Natural killer cell treated with Interleukin-12 subunit alpha and Interleukin-12 subunit beta and Interleukin-15 and Interleukin-18, amount 100 ng/mL, for 72 hours (primary cell): ENCODE measurements at places on chromosomes 6 and 20.

DNA sequence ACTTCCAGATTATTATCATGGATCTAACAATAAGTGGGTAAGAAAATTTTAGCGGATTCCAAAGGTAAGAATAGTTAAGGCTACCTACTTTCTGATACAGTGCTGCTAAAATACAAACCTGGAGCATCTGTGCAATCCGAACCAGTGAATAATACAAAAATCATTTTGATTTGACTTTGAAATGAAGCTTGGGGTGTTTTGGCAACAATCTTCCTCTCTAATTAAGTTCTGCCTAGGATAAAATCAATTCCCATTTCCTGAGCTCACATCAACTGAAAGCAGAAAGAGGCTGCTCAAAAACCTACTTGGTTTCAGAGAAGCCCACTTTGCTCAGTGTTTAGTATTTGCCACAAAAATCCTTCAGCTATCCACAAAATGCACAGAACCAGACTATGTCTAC is 18.7 kb upstream of the SH3BGRL2 start:
- no peak for DNase-seq
- H3K4me1 ChIP-seq, result no peaks in the 10 kb centered on the region
- no peak overlapping the region for H3K27ac ChIP-seq
- no peak overlapping the region for H3K4me3 ChIP-seq

DNA sequence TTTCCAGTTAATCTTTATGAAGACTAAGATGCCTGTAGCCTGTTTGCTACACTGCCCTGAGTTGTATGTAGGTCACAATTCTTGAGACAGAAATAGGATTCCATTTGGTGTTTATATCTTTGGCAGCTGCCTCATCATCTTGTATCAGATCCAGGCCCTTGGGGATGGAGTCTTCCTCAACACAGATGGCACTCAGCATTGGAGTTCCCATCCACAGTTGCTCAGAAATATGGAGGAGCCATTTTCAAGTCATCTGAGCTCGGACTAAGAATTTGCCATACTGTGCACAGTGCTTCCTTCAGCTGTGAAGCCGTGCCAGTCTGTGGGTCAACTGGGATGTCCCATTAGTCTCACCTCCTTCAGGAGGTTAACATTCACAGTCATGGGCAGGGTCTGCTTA is 156.6 kb downstream of the ZDHHC14 start:
- peak overlapping the region; percentile 80 for H3K4me3 ChIP-seq
- peaks cover 55% of the 10 kb centered on the region for H3K4me1 ChIP-seq
- H3K27ac ChIP-seq, result peak overlapping the region; percentile 72

GRCh38 chr20:36611625-36612024 is 6.0 kb downstream of the RAB5IF start:
- DNase-seq, result no peak
- peaks cover 21% of the 10 kb centered on the region for H3K36me3 ChIP-seq
- peaks cover 26% of the 10 kb centered on the region for H3K4me1 ChIP-seq
- no peak overlapping the region for H3K4me3 ChIP-seq
- H3K27me3 ChIP-seq, result no peaks in the 10 kb centered on the region

DNA sequence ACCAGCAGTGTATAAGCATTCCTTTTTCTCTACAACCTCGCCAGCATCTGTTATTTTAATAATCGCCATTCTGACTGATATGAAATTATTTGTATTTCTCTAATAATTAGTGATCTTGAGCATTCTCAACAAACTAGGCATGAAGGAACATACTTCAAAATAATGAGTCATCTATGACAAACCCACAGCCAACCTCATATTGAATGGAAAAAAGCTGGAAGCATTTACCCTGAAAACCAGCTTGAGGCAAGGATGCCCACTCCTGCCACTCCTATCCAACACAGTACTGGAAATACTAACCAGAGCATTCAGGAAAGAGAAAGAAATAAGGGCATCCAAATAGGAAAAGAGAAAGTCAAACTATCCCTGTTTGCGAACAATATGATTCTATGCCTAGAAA is 390.6 kb upstream of the ID4 start:
- DNase-seq, result no peak
- H3K4me3 ChIP-seq, result no peak overlapping the region
- H3K27me3 ChIP-seq, result no peaks in the 10 kb centered on the region

DNA sequence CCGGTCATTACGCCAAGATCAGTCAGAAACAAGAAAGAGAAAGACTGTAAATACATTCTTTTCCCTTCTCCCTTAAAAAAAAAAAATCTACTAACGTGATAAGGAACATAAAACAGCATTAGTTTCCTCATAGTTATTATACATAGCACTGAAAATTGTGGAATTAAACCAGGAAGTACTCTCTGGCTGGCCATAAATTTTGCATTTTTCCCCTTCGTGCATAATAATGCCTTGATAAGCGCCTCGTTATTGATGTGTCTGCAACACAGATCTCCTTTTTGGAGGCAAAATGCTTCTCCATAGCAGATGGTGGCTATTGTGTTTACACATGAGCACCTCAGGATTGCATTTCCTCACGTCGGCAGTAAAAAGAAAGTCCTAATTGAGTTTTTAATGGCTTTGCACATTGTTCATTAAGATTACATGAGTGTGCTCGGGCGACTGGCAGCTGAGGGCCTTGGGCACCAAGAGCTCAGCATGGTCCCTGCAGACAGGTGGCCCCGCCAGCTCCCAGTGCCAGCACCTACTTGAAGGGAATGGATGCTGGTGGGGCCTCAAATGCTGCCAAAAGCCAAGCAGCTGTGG is 394.5 kb downstream of the PTPRT start:
- no peaks in the 10 kb centered on the region for H3K4me1 ChIP-seq
- H3K36me3 ChIP-seq, result no peaks in the 10 kb centered on the region
- no peak for DNase-seq

DNA sequence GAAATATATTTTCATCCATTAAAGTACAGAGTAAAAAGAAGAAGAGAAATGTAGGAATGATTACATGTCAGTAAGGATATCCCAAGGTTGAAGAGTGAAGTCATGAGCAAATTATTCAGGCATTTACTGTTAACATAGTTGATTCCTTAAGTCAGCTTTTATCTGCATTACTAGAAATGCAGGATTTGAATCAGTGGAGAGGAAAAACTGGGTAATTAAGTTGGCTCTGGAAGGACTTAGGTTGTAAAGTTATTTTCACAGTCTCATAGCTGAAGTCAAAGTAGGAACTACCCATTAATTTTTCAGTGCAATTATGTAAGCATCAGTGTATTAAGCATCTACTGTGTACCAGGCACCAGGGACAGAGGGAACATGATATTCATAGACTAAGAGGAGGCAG is 7.8 kb downstream of the NAA20 start:
- peaks cover 7% of the 10 kb centered on the region for H3K36me3 ChIP-seq
- H3K4me3 ChIP-seq, result no peak overlapping the region
- no peak for DNase-seq
- peaks cover 24% of the 10 kb centered on the region for H3K4me1 ChIP-seq
- H3K27me3 ChIP-seq, result no peaks in the 10 kb centered on the region

DNA sequence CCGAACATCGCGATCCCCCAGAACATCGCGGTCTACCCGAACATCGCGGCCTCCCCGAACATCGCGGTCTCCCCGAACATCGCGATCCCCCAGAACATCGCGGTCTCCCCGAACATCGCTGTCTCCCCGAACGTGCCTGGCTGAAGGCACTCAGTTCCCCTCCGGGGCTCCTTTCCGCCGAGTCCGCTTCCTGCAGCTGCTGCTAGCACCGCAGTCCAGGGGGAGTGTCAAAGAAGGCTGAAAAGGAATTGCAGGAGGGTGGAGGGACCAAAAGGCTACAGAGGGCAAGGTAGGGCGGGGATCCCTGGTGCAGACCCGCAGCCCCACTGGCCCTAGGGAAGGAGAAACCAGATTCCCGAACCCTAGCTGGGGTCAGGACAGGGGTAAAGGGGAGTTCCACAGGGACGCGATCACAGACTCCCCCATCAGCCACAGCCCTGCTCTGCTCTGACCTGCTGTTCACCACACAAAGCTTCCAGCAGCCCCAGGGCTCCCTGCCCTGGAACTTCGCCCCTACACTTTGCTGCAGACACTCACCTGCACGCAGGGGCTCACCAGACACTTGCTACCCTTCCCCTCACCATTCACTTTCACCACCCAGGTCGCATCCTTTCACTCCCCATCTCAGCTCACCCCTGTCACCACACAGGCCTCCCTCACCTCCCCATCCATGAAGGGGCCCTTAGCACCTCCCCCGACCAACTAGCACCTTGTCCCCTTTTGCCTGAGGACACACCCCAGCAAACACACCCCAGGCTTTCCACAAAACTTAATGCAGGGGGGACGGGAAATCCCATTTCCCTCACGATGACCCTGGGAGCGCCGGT is 1.7 kb downstream of the ULBP1 start:
- DNase-seq, result no peak
- H3K27ac ChIP-seq, result peak overlapping the region; percentile 65
- H3K4me3 ChIP-seq, result peak overlapping the region; percentile 93
- peaks cover 29% of the 10 kb centered on the region for H3K4me1 ChIP-seq
- peaks cover 65% of the 10 kb centered on the region for H3K27me3 ChIP-seq

GRCh38 chr6:105429676-105430075 is 26.8 kb upstream of the PREP start:
- no peak overlapping the region for H3K27ac ChIP-seq
- H3K36me3 ChIP-seq, result no peaks in the 10 kb centered on the region
- DNase-seq, result no peak
- H3K27me3 ChIP-seq, result no peaks in the 10 kb centered on the region
- no peaks in the 10 kb centered on the region for H3K4me1 ChIP-seq
- no peak overlapping the region for H3K4me3 ChIP-seq

DNA sequence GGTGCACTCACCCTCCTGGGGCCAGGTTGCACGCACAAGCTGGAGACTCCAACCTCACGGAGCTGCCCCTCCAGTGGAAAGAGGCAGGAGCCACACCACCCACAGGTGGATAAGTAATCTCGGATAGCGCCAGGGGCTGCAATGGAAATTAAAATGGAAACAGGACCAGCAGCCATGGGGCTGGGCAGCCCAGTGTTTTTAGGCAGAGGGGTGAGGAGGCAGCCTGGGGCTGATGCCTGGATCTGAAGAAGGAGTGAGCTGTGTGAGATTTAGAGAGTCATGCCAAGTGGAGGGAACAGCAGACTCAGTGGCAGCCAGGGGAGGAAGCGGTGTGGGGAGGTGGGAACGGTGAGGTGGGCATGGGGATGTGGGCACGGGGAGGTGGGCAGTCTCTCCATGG is 275.6 kb downstream of the SMOC2 start:
- peaks cover 6% of the 10 kb centered on the region for H3K27me3 ChIP-seq
- H3K36me3 ChIP-seq, result no peaks in the 10 kb centered on the region
- no peaks in the 10 kb centered on the region for H3K4me1 ChIP-seq
- H3K4me3 ChIP-seq, result no peak overlapping the region
- no peak overlapping the region for H3K27ac ChIP-seq
- DNase-seq, result no peak
